Activated CD4-positive, alpha-beta T cell treated with anti-CD3 and anti-CD28 coated beads, Interleukin-2, amount 10 ng/mL, durations not matched to agents 7 days and 5 days (primary cell): ENCODE measurements at places on chromosomes 1 and 21.

DNA sequence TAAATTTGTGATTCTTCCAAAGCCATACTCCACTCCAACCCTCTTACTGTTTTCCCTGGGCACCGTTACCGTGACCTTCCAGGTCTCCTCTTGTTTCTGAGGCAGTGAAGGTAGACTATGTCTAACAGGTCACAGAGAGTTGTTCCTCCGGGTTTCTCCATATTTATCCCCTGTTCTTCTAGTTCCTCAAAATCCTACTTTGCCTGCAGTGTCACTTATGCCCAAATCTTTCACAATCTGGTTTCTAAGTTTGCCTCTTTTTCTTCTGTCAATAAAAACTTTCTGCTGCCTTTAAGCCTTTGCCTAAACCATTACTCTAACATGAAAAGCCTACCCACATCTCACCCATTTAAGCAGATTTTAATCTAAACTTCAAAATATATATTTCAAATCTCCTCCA lies 87.7 kb downstream of the C4BPA start:
- DNase-seq: no peak

DNA sequence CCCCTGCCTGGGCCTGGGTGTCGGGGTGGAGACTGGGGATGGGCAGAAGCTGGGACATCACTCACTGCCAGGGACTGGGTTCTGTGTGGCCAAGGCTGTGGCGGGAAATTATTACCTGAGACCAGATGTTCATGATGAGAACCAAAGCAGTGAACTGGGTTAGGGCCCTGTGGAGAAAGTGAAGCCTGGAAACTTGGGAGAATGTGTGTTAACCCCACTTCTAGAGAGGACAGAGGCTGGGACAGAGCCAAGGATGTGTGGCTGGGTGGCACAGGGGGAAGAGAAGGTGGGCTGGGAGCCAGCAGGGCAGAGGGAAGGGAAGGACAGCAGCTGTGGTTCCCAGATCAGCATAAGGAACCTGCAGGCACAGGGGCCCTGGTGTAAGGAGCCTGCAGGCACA lies 31.3 kb downstream of the CNIH3 start:
- DNase-seq: no peak

DNA sequence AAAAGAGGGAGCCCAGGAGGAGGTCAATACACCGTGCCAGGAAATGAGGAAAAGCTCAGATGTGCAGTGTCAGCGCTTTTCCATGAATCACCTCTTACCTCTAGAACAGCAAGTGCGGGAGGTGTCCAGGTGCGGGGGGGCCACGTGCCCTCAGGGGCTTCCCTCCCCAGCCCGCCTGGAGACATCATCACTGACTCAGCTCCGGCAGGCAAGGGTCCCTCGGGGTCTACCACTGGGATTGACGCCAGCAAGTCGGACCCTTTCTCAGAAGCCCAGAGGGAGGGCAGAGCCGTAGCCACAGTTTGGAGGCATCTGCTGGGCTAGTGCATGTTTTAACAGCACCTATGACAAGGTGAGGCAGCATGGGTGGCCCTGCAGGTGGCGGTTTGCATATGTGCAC lies 67.4 kb upstream of the TRAPPC10 start:
- DNase-seq: no peak

DNA sequence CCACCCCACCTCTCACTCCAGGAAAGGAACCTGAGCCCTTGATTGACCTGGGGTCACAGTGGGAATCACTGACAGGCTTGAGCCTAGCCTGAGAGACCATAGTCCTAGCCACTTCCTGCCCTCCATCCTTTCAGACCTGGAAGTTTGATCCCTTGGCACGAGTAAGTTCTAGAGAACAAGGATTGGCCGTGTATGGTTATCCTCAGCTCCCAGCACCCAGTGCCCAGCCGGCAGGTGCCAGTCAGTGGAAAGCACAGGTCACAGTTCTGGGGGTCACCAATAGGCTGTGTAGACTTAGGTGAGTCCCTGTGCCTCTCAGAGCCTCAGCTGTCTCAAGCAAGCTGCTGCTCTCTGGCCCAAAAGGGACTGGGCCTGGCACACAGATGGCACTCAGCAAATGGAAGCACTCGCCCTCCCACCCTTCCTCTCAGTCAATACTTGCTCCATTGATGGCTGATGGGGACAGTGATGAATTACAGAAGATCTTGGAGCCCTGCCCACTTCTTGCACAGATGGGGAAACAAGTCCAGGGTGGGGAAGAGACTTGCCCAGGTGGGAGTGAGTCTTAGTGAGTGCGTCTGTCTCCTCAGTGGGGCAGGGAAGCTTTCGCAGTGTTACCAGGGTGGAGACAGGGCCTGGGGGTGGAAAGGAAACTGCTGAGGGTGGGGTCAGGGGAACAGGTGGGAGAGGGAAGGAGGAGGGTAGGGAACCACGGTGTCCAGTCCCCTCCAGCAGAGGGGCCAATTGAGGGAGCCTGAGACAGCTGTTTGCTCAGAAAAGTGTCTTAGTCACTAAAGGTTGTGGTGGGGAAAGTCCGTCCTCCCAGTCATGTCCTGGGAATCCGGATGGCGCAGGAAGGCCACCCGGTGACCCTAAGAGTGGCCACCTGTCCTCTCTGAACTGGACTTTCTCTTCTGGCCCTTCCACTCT lies 2.6 kb upstream of the KCNQ4 start:
- DNase-seq: no peak

GRCh38 chr1:235873045-235873444 lies 6.3 kb upstream of the LYST start:
- DNase-seq: no peak

DNA sequence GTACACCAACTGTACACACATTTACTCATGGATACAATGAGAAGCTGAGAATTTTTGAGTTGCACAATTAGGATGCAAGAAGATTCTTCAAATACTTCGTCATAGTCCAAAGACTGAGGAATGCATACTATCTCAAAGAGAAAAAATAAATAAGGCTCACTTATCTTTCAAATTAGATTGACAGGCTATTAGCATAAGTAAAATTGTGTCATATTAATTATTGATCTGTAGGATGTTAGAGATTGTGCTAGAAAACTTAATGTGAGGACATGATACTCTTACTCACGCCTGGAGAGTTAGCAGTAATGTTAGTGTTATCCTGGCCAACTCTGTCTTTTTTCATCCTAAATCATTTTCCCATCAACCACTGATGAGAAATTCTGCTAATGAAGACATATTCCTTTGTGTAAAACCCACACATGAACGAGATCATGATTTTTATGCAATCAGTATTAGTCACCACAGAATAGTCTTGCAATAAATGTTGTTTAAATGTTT lies 659.0 kb downstream of the LTN1 start:
- no peak for DNase-seq
